Uterus (tissue), 4 donors: ENCODE measurements at places on chromosomes 7 and 10. TPM values are rescaled to one million over a fixed set of nuclear protein-coding genes. Genes with fewer than 3 reads are reported as not detected.

TACC2 gene
- 12.4 TPM for total RNA-seq

CARD11 gene
- 0.95 TPM for total RNA-seq

DBNL gene
- 71.5 TPM for total RNA-seq

TM9SF3 gene
- total RNA-seq: 210 TPM

PLEKHS1 gene
- total RNA-seq: not detected

IDI2 gene
- total RNA-seq: not detected

ACSL5 gene
- 30.6 TPM for total RNA-seq

GRCh38 chr7:40680657-40681056, 545.9 kb downstream of the SUGCT start:
- no peak for DNase-seq

DNA sequence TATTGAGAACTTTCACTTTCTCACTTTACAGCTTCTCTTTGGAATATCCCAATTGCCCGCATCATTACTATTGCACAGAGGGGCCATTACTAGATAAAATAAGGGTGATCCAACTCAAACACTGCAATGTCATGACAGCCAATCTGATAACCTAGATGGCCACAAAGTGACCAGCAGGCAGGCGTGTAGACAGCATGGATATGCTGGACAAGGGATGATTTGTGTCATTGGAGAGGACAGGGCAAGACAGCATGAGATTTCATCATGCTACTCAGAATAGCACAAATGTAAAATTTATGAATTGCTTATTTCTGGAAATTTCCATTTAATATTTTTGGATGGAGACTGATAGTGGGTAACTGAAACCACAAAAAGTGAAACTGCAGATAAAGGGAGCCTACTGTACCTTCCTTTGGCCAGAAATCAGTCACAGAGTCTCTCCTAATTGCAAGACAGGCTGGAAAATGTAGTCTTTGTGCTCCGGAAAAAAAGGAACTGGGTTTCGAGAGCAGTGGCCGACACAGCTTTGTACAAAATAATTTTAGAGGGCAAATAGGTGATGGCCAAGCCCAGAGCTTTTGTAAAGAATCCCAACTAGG, 6.1 kb upstream of the GSDME start:
- DNase-seq: no peak

DNA sequence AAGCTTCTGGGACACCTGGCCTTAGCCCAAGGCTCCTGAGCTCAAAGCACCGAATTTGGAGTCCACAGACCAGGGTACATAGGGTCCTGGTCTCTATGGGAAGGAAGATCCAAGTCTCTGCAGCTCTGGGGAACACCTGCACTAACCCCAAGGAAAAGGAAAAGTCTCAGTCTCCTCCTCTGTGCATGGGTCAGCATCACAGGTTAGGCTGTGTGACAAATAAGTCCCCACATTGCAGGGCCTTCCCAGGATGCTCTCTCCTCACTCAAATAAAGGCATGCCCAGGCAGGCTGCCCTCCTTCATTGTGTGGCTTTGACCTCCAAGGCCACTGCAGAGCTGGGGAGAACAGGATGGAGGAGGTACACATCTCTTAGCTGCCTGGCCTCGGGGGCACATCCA, 121.0 kb upstream of the ZMIZ1 start:
- no peak for DNase-seq

DNA sequence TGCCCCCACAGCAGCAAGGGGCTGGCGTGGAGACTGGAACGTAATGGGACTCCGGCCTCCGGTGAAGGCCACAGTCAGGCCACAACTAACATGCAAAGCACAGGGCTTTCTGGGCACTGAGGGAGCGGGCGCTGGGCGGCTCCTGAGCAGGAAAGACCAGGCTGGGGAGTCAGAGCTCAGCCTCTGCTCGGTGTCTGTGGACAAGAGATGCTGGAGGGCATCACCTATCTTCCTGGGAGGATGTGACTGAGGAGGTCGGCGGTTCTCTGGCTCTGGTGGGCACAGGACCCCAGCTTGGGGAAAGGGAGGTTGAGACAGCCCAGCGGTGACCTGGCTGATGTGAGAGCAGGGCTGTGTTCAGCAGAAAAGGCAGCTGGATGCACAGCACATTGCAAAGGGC, 11.7 kb downstream of the CNPY1 start:
- no peak for DNase-seq

DNA sequence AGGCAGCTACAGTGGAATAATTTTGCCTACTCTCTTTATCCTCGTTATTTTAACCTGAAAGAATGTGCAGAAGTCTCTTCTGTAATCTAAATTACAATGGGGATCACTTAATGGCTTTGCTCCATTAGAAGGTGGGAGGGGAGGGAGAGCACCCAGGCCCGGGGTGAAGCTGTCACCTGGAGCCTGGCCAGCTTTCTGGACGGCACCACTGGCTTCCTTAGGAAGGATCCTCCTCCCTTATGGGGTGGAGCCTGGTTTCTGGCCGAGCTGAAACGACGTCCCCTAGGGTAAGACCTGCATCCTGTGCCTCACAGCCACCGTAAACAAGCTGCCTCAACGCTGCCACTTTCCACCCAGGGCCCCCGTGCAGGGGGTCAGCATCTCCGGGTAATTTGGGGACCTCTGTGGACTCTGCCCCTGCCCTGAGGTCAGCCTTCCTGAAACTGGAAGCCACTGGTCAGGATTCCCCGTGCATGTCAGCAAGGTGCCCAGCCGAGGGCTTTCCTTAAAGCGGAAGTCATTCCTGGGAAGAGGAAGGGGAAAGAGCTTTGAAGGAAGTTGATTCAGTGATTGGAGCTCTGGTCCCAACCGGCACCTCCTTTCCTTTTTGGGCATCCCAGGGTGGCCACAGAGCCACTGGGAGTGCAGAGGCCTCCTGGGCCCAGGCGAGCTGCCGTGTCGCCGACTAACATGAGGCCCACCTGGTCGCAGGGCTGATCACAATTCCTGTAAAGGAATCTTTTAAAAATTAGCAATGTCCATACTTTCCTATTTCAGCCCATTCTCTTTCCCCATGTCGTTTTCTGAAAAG, 569.1 kb downstream of the DNAJB6 start:
- DNase-seq: no peak

DNA sequence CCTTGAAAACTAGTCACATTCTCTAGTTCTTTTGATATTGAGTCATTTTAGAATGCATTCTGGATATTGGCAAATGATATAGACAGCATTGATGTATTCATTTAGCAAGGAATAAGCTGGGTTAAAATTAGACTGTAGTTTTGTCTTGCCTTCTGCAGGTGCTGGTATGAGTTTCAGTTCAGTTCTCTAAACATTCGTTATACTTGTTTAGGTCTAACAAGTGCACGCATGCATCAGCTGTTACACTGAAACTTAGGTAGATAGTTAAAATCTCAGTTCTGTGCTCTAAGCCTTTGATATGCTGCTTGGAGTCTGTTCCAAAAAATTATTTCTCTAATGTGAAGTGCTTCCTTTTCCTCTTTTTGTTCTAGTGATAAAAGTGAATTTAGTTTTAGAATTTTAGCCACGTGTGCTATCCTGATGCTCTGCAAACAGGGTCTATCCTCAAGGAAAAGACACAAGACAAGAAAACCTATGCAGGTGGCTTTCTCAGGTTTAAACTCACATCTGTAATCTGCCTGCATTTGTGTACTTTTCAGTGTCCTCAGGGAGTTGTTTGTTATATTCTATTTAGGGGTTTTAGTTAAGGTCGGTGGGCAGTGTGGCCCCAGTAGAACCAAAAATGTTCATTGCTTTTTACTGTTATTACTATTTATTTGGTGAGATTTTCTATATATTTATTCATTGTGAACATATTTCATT, 409.0 kb downstream of the CDC14C start:
- DNase-seq: no peak

DNA sequence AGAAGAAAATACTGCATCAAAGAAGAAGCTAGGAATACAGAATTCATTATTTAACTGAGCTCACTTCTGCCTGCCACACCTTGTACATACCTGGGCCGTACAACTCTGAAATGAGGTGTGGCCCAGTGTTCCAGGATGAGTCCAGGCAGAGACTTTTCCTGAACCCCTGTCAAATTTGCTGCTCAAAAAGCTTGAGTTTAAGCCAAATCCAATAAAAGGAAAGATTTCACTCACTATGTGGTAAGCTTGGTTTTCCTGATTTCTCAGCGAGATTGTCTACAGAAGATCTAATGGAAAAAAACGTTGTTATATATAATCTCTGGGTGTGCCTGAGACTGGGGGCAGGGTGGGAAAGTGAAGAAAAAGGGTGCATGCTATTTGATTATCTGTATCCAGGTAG, 72.1 kb upstream of the EGFR start:
- DNase-seq: no peak

DNA sequence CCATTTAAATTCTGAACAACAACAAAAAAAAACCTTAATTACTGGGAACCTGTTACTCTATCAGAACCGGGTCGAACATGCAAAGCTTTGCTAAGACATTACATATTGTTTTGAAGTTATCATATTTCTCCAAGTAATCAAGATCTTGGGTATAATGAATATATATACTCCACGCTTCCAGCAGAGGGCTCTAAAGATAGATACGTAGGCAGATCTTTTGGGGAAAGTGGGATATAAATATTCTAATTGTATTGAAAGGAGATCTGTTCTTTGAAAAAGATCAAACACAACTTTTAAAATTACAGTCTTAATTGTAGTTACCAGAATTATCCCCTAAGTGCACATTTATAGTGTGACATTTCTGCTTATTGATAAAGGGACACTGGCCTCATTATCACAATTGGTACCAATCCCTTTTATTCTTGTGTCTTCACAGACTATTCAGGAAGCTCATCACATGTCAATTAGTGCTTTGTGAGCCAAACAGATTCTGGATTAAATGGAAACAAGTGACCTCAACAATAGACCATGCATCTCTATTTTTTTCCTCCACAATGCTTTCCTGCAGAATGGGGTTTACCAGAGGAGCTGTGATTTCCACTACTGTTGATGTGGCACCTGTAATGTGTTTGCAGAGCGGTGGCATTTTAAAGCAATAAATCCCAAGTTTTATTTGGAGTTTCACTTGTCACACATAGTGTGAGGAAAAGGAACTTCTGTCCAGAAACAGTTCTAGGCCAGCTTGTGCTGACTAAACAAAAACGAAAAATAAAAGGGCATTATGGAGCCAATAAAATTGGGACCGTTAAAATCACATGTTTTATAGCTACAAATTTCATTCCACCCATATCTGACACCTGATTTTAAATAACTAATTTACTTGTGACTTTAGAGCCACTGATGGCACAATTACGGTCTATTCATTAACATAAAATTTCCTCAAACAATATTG, 122.4 kb downstream of the CTTNBP2 start:
- no peak for DNase-seq

DNA sequence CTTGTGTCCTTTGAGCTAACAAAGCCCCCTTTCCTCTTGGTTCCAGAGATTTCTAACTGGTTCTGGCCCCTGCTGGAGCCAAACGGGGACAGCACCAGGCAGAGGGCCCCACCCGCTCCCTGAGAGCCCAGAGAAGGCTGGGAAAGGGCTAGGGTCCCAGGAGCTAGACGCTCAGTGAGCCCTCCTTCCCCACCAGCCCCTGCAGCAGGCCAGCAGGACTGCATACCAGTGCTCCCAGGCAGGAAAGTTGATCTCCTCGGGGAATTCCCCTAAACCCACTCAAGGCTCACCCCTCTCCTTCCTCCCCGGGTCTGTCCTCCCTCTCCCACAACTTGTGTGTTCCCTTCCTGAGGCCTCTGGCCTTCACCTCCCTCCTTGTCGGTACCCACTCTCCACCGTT, 47.7 kb downstream of the PAX2 start:
- DNase-seq: no peak

- DNase-seq: no peak
Observed at GRCh38 chr7:151094675-151095074, 8.4 kb downstream of the AGAP3 start.

GRCh38 chr10:72173619-72174296, 42.1 kb upstream of the ANAPC16 start:
- DNase-seq: no peak

- DNase-seq: peak; percentile 84
Observed at GRCh38 chr10:95601116-95601719, 40.0 kb upstream of the SORBS1 start.

- DNase-seq: peak; percentile 86
Observed at GRCh38 chr7:101138213-101138870, 11.4 kb downstream of the SERPINE1 start.

- no peak for DNase-seq
Observed at GRCh38 chr7:155484483-155485399, 26.8 kb downstream of the EN2 start.

GRCh38 chr7:100607111-100607510, 4.9 kb downstream of the PCOLCE start:
- DNase-seq: no peak

- DNase-seq: peak; percentile 15
Observed at GRCh38 chr10:79409038-79409725, 36.2 kb downstream of the ZCCHC24 start.

GRCh38 chr10:3780021-3780770, 4.8 kb downstream of the KLF6 start:
- no peak for DNase-seq

- DNase-seq: no peak
Observed at GRCh38 chr10:114347791-114348190, 56.5 kb downstream of the AFAP1L2 start.

- no peak for DNase-seq
Observed at GRCh38 chr7:14381306-14381705, 391.8 kb upstream of the ETV1 start.
